Activated CD8-positive, alpha-beta memory T cell treated with anti-CD3 and anti-CD28 coated beads for 1 hour (primary cell): ENCODE measurements at places on chromosomes 7 and 10.

- no peak for DNase-seq
Measured at GRCh38 chr10:27716521-27716920, 29.1 kb downstream of the MKX start.

- no peak for DNase-seq
Measured at GRCh38 chr7:42014625-42015618, 222.1 kb downstream of the GLI3 start.

GRCh38 chr10:44392420-44392819 lies 7.5 kb upstream of the CXCL12 start:
- DNase-seq, result no peak

DNA sequence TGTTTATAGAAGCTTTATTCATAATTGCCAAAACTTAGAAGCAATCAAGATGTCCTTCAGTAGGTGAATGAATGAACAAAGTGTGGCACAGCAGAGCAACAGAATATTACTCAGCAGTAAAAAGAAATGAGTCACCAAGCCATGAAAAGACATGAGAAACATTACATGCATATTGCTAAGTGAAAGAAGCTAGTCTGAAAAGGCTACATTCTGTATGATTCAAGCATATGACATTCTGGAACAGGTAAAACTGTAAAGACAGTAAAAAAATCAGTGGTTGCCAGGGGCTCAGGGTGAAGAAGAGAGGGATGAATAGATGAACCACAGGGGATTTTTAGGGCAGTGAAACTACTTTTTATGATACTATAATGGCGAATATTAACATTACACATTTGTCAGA lies 80.9 kb upstream of the APBB1IP start:
- no peak for DNase-seq

- no peak for DNase-seq
Measured at GRCh38 chr7:110386913-110387312, 704.0 kb upstream of the LRRN3 start.

DNA sequence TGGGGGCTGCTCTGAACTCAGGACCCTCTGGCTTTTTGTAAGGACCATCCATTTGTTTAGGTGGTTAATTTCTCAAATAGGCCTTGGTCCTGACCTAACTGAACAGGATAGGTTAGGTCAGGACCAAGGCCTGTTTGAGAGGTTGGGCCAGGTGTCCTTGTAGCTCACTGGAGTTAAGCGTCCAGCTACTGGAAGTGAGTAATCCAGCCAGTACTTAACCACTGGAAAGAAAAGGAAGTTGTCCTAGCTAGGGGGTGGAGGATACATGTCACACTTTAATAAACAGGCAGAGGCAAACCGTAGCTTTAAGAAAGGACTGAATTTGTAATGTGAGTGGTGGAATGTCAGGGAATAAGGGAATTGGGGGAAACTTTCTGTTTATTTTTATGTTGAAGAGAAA lies 96.0 kb downstream of the GPR85 start:
- DNase-seq, result no peak

- DNase-seq, result no peak
Measured at GRCh38 chr7:117138981-117139380, 183.9 kb downstream of the WNT2 start.

DNA sequence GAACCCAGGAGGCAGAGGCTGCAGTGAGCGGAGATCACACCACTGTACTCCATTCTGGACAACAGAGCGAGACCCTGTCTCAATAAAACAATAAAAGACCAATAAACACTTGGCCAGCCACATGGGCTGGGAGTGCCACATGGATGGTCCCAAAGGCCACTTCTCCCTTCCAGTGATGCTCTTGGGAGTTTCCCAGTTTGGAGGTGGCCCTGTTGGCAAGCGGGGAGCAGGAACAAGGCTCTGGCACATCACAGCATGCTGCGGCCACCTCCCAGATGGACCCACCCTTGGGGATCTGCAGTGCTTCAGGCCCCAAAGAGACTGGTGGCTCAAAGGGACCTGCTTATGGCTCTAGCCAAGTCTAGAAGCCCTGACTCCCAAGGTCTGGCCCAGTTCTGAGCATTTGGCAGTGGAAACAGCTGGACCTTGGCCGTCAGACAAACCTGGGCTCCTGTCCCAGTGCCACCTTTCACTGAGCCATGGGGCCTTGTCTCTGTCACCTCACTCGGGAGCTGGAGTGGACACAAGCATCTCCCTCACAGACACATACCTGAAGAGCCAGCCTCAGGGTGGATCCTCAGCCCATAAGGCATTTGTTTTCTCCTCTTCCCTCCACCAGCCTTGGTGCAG lies 91.7 kb downstream of the COL13A1 start:
- DNase-seq, result no peak

DNA sequence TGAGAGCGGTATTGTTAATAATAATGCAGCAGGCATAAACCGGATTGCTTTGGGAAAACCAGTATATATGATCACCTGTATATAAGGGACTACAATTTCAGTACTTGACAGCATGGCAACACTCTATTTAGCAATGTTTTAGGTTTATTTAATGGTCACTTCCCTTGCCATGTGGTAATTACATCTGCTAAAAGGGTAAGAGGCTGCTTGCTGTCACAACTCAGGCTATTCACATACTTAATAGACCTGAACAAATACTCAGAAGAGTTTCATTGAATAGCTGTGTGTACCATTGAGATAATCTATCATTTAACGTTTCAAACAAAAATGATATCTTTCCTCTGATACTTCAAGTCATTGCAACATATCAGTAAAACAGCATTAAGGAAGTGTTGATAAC lies 90.1 kb downstream of the PCDH15 start:
- no peak for DNase-seq

GRCh38 chr10:68787813-68788212 lies 39.5 kb upstream of the STOX1 start:
- DNase-seq, result no peak

DNA sequence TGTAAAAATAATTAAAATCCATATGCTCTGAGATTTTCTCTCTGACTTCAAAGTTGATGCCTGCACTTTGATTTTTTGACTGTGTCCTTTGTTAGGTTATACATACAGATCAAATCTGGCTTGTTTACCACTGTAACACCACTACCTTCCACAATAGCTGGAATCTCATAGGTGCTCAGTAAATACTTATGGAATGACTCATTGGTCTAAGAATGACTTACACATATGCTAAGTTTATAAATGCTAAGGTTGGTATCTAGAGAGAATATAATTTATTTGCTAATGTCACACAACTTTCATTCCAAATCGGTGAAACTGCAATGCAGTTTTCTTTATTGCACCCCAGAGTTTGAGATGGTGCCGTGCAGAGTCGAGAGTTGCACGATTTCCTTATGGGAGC lies 578.5 kb downstream of the SH2D4B start:
- DNase-seq, result no peak

DNA sequence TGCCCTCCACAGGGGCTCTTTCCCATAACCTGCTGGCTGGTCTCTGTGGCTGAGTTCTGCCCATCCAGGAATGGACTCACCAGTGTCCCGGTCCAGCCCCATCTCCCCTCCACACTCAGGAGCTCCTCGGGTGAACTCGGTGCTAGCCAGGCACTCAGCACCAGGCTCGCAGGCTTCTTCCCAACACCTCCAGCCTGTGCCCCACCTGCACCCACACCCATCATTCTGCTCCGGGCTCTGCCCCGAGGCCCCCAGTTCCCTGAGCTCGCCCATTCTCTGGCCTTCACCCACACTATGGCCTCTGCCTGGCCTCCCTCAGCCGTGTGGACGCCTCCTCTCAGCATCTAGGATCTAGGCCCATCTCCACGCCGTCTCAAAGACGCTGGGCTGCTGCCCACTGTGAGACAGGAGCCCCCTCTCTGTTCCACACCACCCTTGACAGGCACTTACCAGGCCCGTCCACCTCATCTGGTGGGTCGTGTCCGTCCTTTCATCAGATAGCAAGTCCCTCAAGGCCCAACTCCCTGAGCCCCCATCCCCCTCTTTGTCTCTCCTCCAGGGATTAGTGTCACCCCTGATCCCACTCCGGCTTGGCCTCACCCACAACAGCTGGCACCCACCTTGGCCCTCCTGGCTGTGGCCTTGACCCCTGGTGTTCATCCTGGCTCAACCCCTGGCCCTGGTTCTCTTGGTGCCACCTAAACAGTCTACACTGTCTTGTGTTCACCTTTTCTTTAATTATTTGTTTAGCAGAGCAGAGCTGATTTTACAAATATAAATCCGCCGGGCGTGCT lies 76.0 kb upstream of the FAM20C start:
- DNase-seq, result no peak

DNA sequence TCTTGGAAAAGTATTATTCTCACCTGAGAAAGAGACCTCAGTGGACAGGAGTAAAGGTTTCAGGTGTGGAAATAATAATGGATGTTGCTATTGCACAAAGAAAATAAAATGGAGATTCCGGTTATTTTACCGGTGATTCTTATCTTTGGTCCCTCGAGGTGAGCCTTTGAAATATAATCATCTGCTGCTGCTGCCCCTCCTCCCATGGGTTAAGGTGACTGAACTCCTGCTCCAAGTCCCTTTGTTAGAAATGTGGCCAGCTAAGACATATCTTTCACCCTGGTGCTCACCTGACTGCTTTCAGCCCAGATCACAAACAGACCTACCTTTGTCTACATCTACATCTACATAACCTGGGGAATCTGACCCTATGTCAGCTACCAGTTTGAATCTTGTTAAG lies 5.7 kb downstream of the CUBN start:
- no peak for DNase-seq

- DNase-seq, result no peak
Measured at GRCh38 chr7:129606803-129607202, 4.7 kb upstream of the NRF1 start.

GRCh38 chr7:146146831-146147486 lies 30.4 kb downstream of the CNTNAP2 start:
- no peak for DNase-seq

DNA sequence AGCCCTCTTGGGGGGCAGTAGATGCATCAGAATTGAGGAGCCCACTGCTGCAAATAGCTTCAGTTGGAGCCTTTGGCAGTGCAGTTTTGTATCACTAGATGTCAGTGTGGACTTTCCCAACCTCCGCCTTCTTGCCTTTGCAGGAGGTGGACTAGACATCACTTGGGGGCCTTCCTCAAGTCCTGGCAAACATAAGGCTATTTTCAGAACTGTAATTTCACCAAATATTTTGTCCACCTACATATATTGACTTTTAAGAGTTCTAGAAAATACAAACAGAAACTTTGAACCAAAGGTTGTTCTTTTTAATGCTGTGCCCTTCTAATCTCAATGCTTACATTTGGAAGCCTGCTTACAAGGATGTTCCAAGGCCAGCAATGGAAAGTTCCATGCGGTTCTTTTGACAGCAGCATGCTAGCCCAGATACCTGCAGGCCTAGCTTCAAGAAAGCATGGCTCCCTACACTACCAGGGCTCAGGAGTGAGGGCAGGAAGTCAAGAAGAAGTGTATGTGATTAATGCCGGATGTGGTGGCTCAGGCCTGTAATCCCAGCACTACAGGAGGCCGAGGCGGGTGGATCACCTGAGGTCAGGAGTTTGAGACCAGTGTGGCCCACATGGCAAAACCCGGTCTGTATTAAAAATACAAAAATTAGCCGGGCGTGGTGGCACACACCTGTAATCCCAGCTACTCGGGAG lies 8.0 kb upstream of the ZNRF2 start:
- DNase-seq, result no peak

DNA sequence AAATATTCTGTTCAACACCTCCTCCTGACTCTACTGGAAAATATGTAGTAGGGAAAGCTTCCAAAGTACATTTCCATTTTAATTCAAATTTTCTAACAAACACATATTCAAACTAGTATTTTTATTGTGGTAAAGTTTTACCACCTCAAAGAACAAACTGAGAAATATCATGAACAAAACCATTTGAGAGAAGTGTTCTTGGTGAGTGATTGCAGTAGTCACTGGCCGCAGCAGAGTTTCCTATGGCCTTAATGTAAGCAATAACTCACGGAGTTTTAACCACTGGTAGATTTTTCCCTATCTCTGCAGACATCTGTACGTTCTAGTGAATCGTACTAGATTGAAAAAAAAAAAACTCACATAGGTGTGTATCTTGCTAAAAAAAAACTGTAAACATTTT lies 487.0 kb upstream of the FZD8 start:
- DNase-seq, result no peak

GRCh38 chr7:105759670-105760550 lies 116.5 kb downstream of the ATXN7L1 start:
- DNase-seq, result no peak

GRCh38 chr10:117761695-117762094 lies 219.1 kb downstream of the EMX2 start:
- DNase-seq, result no peak

GRCh38 chr7:16356301-16356958 lies 64.9 kb downstream of the CRPPA start:
- DNase-seq, result no peak

DNA sequence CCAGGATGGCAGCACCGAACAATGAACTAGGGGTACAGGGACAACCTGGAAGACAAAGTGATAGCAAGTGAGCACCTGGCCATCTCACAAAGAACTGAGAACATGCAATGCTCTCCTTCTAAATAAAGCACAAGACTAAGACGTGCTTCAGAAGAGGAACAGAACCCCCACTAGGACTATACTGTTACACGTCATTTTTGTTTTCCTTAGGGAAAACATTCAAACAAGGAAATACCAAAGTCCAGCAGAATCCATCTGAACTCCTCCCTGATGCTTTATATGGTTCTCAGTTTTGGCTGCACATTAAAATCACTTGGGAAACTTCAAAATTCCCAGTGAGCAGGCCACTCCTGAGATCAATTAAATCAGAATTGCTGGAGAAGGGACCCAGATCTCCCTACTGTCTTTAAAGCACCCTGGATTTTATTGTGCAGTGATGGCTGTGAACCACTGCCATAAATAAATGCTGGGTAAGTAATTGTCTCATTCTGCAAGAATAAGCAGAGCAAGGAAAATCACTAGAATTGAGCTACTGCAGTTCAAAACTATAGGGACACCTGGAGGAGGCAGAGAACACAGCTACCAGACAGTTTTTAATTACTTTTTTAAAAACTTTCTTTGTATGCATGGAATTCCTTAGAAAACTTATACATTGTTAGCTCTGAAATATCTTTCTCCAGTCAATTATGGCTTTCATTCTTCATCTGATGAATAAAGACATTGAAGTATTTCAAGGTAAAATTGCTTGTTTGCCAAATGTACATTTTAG lies 866.5 kb upstream of the GHITM start:
- no peak for DNase-seq

- no peak for DNase-seq
Measured at GRCh38 chr7:151379193-151379520, 30.7 kb downstream of the WDR86 start.

GRCh38 chr7:141406347-141406746 lies 144.9 kb upstream of the AGK start:
- DNase-seq, result no peak

DNA sequence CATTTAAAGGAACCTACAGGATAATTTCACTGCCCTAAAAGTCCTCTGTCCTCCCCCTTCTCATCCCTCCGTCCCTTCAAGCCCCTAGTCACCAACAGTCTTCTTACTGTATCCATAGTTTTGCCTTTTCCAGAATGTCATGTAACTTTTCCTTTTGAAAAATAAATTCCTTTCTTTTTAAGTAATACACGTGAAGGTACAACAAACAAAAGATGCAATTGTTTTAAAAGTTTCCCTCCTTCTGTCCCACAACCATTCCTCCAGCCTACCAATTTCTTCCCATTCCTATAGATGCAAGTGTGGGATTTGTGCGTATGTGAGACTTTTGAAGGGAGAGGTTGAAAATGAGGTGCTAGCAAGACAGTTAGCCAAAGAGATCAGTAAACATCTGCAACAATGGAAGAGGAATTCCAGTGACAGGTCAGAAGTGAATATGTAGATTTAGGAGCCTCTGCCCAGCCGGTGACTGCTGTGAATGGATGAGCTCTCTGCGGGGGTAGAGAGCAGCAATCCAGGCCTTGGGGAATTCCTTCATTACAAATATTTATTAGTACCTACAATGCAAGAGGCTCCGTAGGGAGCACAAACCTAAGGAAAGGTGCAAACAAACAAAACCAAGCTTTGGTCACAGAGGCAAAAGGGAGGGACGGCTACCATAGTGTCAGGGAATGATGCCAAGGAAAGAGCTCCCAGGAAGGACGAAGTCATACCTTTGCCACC lies 243.6 kb downstream of the SKIDA1 start:
- no peak for DNase-seq
